Stimulated activated CD4-positive, alpha-beta T cell treated with anti-CD3 and anti-CD28 coated beads, TNF-alpha, amount 100 ng/mL, for 4 hours (primary cell): ENCODE measurements at places on chromosomes 5 and 9.

- no peak for DNase-seq
These were observed 1716.4 kb downstream of the EFNA5 start for GRCh38 chr5:105954341-105954740.

- no peak for DNase-seq
These were observed 105.3 kb downstream of the UBE2R2 start for GRCh38 chr9:33921967-33922895.

GRCh38 chr5:72387985-72388384 is 67.8 kb downstream of the PTCD2 start:
- DNase-seq: no peak

GRCh38 chr5:180072556-180072955 is 997 bp upstream of the RNF130 start:
- no peak for DNase-seq

GRCh38 chr5:132787076-132787475 is 10.0 kb upstream of the SEPTIN8 start:
- DNase-seq: no peak

DNA sequence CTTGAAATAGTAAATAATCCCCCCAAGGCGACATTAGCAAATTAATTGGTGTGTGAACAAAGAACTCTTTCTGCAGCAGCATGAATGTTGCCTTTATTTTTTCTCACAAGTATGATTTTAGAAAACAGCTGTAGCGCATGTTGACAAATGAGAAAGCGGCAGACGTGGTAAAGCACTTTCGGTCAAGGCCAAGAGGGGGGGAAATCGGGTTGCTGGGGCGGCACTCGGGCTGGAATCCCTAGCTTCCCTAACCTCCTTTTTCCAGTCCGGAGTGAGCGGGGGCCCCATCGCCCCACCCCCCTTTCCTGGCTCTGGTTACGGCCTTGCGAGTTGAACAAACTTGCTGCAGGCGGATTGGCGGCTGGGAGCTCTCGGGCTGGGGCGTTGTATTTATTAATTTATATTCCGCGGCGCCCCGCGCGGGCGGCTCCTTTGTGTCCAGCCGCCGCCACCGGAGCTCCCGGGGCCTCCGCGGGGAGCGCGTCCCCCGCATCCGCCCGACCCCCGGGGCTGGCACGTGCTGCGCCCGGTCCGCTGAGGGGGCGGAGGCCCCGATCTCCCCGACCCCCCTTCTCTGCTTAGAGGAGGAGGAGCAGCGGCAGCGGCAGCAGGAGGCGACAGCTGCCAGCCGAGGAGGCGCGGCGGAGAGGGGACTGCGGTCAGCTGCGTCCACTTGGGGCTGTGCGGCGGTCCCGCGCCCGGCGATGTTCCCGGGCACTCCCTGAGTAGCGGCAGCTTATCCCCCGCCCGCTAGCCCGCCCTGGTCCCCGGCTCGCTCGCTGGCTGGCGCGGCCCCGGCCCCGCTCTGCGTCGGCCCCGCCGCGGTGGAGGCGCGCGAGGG is at the start of gene RHOBTB3:
RHOBTB3 (plus strand) TSS at position 607 of the 841 bp plus-strand sequence. CDS start 347 bp downstream, outside the sequence.
- DNase-seq: peak; percentile 44

GRCh38 chr5:120657104-120657503 is 193.0 kb downstream of the PRR16 start:
- DNase-seq: no peak
